ENCODE measurements at places on chromosomes 2 and 18.

GRCh38 chr2:56753182-56753581, 569.4 kb downstream of the CCDC85A start:
- DNase-seq = no peak

DNA sequence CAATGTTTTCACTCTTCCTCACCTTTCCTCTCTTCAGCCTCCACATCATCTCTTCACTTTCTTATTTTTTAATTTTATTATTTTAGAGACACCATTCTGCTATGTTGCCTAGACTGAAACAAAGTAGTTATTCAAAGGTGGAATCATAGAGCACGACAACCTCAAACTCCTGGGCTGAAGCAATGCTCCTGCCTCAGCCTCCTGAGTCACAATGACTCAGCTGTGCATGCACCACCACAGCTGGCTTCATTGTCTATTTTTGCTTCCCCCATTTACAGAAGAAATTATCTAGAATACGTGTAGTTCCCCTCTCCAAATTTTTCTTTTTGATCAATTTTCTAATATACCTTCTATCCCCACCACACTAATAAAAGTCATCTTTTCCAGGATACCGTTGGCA, 911.5 kb upstream of the SOX11 start:
- no peak for DNase-seq

DNA sequence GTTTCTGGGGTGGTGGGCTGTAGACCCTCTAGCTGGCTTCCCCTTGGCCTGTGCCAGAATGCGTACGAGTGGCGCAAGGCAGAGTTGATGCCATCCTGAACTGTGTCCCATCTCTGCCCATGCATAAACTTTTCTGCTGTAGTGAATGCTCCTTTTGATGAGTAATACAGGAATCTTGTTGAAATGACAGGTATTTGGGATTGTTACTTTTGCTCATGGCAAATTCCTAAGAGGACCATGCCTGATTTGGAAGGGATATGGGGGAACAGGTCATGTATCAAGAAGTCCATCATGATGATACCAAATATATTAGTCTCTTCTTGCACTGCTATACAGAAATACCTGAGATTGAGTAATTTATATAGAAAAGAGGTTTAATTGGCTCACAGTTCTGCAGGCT, 648.0 kb downstream of the SLC4A3 start:
- no peak for DNase-seq

DNA sequence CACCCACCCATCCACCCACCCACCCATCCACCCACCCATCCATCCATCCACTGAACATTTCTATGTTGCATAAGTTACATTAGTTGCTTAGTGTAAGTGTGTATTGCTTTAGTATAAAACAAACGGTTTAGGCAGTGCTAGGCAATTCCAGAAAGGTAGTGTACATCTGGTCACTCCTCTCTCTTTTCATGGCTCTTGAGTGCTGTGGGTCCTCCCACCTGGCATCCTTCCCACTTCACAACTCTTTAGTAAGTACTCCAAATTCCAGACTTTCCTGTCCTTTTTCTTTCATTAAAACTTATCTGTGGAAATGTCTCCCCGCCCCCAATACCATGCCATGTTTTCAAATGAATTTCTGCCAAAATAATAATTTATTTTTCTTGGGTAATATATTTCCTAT, 122.5 kb downstream of the PLEKHM3 start:
- no peak for DNase-seq

DNA sequence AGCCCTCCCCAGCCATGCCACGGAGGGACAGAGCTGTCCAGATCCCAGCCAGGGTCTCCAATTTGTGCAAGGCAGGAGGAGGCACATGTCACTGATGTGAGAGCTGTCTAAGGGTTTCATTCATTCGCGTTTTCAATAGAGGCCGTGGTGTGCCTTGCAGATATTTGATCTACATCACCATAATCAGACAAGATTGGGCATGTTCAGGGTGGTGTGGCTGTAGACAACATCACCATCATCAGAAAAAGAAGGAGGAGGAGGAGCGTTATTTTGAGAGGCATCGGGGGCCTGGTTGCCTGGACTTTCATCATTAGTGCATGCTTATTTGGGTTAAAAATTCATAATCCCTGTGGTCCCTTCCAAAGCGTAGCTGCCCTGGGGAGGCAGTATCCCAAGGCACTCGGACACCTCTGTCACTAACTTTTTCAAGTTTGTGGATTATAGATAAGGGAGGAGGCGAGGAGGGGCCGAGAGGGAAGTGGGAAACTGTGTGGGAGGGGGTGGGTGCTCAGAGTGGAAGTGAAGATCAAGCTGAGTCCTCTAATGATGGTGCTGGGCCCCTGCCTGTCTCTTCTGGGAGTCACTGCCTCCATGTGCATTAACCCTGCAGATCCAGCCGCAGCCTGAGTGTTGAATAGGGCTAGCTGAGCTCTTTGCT, 194.1 kb downstream of the CTIF start:
- DNase-seq = no peak

- DNase-seq = no peak
Observed at GRCh38 chr2:171996021-171996420, 3.7 kb upstream of the METAP1D start.

DNA sequence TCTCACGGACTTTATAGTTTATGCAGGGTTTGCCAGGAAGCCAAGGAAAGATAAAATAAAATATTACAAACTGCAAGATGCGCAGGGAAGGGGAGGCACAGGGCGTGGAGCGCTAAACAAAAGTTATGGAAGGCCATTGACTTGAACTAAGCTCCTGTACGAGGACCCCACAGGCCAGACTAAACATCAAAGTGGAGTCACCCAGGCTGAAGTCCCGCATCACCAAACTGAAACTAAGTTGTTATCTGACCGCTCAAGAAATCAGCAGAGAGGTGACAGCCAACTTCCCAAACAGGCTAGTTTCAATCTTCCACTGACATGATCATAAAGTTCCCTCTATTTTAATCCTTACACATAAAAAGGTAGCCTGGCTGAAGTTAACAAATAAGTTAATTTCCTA, 90.5 kb upstream of the YWHAQ start:
- no peak for DNase-seq

DNA sequence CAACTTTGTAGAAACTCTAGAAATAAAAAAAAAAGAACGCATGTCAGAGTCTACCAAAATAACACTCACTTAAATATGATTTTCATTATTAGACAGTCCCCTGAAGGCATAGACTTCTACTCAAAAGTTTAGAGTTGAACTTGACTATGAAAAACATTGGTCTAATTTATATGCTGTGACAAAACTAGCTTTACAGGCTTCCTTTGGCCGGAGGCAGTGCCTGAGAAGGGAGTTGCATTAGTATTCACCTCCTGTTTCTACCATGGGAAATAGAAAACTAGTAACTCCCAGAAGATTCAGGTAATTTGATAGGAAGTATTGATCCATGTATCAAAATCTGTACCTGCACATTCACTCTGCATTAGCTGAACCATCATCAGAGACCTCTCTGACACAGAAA, 163.4 kb upstream of the NOSTRIN start:
- no peak for DNase-seq

DNA sequence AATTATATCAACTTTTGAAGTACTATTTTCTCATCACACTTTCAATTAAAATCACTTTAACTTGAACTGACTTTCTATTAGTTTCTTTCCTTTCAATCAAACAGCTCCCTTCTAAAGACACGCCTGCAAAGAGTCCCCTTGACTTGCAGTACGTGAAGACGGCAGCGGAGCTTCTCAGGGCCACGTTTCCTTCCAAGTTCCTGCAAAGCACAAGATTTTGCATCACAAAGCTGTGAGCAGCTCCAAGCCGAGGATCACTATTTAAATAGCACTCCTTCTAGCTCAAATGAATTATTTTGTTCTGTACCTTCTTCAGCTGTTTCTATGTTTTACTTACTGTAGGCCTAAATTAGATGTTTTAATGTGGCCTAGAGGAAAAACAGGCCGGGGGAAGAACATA, 30.8 kb downstream of the SH3YL1 start:
- DNase-seq = no peak

GRCh38 chr2:237892478-237892877, 33.1 kb downstream of the RAMP1 start:
- DNase-seq = no peak

All from activated T-cell treated with anti-CD3 and anti-CD28 coated beads for 4 hours (primary cell).